COR-L47 (cell line): ENCODE measurements at places on chromosomes 5 and 9.

DNA sequence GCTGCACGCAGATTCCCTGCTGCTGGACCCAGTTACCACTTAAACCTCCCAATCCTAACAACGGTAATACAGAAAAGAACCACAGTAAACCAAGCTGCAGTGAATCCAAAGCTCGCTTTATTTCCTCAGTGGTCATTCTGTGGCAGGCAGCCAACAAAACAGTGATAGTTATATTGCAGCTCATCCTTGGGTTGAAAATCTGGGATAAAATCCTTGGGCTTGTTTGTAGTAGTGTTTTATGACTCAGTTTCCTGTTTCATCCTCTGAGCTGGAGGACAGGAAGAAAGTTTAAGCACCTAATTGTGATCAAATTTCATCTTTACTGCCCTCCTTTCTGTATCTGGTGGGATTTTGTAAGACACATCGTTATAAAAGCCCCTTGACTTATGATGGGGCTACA lies 31.4 kb downstream of the HMGCR start:
- no peak for DNase-seq

DNA sequence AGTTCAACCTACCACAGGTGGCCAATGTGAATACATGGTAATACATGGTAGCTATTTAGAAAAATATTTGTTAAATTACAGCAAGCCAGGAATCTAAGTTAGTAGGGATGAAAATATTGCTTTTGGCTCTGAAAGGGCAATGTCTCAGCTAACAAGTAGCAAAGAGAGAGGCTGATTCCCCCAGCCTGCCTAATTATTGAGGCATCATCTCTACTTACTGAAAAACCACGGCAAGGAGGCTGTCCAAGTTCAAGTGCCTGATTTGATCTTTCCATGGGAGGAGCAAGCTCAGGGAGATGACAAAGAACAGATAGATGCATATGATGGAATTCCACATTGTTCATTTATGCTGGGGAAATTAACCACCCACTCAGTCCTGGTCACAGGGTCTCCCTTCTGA lies 28.7 kb upstream of the UBTD2 start:
- no peak for DNase-seq

DNA sequence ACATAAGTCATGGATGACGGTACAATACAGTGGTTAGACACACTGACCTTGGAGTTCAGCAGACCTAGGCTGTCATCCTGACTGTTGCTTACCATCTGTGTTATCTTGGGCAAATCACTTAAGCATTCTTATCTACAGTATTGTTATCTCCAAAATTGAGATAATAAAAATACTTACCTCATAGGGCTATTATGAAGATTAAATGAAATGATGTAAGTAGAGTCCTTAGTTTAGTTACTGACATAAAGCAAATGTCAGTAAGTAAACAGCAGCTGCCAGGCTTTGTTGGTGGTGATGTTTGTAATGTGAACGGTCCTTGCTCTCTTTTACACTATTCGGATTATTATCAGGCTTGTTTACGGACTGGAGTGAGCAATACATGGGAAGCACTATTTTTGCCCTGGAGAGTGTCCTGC lies 107.3 kb upstream of the DPYSL3 start:
- no peak for DNase-seq

- DNase-seq: no peak
Observed at GRCh38 chr9:111938427-111938800, 41.8 kb downstream of the UGCG start.

- no peak for DNase-seq
Observed at GRCh38 chr9:134176599-134176968, 12.2 kb upstream of the RNU6ATAC start.

DNA sequence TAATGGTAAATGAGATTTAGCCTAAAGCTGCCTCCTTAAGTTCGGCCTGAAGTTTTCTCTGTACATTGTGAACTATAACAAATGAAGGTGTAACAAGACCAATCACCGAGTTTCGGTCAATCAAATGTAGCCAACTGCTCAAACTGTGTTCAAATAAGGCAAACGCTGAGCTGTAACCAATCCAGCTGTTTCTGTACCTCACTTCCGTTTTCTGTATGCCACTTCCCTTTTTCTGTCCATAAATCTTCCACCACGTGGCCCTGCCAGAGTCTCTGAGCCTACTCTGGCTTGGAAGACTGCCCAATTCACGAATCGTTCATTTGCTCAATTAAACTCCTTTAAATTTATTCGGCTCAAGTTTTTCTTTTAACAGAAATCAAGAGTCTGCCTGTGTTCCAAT lies 193.5 kb upstream of the KLF9 start:
- no peak for DNase-seq

- DNase-seq: no peak
Observed at GRCh38 chr9:127522727-127523126, 71.4 kb downstream of the LRSAM1 start.

GRCh38 chr9:107112707-107113243 lies 170.3 kb upstream of the RAD23B start:
- DNase-seq: no peak

GRCh38 chr5:29845206-29845605 lies 1348.3 kb upstream of the CDH6 start:
- DNase-seq: no peak

GRCh38 chr9:117359910-117360309 lies 54.9 kb downstream of the ASTN2 start:
- no peak for DNase-seq
